ENCODE measurements at places on chromosomes 5 and 9. TPM values are rescaled to one million over a fixed set of nuclear protein-coding genes. Genes with fewer than 3 reads are reported as not detected.

The HTR1A gene
- not detected for total RNA-seq

The NMUR2 gene
- not detected for total RNA-seq

The CCDC192 gene
- not detected for total RNA-seq

The ARSB gene
- 16.0 TPM for total RNA-seq

The OR1Q1 gene
- total RNA-seq: not detected

The FAM78A gene
- under 0.01 TPM for total RNA-seq

The SLIT3 gene
- 0.18 TPM for total RNA-seq

DNA sequence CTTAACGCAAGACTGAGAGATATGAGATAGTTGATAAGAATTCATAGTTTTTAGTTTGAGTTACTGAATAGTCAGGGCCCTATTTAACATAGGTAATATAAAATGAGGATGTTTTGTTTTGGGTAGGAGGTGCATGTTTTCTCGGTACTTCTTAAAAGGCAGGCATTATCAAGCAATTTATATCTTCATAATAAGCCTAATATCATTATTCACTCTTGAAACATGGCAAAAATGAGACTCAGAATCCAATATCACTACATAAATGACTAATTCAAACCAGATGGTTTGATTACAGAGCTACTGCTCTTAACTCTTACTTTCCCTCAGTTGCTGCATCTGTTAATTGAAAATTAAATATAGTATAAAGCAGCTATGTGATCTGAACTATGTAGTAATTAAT, 2038.7 kb downstream of the EFNA5 start:
- peak; percentile 5 for DNase-seq

DNA sequence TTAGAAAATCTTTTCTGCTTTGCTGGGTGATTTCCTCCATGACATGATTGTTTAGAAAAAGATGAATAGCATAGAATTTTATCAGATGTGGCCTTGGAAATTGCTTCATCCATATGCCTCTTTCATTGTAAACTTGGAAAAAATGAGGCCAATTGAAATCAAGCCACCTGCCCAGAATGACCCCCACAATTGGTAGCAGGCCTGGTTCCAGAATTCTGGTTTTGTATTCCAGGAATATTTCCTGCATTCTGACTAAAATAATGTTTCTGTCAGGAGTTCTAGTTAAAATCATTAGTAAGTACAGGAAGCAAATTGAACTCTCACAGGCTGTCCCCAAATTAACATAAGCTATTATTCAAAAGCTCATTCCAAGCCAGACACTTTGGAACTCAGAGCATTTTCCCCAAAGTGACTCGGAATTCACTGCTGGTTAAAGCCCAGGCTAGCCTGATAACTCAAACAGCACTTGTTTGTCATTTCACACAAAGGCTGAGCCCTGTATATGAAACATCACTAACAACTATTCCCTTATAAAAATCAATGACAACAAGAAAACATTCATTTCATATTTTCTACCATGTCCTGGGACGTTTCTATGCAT, 75.1 kb upstream of the ADCY2 start:
- no peak for DNase-seq

GRCh38 chr5:87053146-87053545, 214.5 kb upstream of the RASA1 start:
- no peak for DNase-seq

DNA sequence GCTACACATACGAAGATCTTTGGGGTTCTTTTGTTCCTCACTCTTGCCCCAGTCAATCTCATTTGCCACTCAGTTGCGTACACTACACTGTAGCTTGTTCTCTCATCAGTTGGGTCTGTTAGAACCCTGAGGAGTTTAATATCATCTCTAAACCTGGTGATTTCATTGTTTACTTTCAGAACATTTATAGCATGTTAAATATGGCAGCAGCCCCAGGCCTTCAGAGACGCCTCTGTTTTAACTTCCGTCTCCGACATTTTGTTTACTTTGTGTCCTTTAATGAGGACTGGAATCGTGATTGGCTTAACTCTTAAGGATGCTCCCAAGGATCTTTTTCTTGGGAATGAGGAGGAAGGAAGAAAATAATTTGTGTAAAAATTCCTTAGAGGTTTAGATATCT, 510.1 kb downstream of the NR2F1-AS1 start:
- DNase-seq: no peak

DNA sequence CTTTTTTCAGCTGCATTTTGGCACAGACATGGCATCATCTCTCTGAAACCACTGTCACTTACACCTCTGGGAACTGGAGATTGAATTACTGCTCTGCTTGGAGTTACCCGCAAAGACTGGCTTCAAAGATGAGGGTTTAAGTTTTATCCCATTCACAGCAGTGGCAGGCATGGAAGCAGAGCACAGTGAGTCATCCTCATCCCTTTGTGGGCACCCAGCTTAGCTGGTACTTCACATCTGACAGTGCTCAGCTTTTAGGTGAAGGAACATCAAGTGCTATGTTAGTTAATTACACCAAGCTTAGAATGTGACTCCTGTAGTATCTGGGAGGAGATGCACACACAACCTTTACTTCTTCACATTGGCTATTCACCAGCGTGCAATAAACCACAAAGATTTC, 24.8 kb upstream of the ALDH1A1 start:
- no peak for DNase-seq

DNA sequence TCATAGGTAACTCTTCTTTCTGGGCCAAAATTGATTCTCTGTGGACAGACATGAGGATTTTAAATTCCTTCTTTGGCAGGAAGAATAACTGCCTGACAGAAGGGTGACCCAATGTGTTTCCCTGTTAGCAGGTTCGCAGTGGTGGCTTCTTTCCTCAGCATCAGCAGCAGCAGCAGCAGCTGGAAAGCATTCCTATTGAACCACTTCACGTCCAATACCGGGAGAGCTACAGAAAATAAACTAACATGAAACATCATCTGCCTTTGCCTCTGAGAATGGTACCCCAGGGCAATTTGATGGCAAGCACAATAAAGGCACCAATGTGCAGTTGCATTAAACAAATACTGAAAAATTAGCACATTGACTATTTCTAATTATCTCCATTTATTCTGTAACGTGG, 214.5 kb downstream of the TMEM167A start:
- no peak for DNase-seq

GRCh38 chr5:141513627-141514329, 24.9 kb downstream of the PCDHGC5 start:
- DNase-seq: peak; percentile 87

DNA sequence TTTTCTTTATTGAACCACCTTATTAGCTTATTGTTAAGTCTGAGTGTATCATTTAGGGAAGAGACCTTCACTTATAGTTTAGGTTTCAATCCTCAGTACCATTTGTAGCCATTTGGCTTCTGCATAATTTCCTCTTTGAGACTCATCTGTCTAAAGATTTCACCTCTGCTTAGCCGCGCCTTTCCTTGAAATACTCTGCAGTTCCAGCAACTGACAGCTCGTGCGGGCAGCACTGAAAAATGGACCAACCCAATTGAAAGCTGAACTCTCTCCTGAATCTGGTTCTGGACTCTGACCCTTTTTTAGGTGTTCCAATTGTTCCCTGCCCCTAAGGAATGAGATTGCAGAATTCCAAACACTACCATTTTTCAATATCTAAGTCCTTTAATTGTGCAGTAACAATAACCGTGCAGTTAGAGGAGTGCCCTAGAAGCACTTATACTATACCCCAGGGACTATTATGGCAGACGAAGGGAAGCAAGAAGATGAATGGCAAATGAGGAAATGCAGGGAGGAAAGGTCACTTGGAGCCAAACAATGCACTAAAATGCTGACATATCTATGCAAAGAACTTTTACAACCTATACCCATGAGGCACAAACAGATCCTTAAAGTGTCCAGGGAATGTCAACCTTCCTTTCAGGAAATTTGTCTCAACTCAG, 50.1 kb upstream of the PDE4D start:
- no peak for DNase-seq

GRCh38 chr9:129812385-129812784, 9.4 kb downstream of the TOR1B start:
- DNase-seq: no peak

- DNase-seq: no peak
Observed at GRCh38 chr9:130950039-130950311, 10.9 kb upstream of the FIBCD1 start.

DNA sequence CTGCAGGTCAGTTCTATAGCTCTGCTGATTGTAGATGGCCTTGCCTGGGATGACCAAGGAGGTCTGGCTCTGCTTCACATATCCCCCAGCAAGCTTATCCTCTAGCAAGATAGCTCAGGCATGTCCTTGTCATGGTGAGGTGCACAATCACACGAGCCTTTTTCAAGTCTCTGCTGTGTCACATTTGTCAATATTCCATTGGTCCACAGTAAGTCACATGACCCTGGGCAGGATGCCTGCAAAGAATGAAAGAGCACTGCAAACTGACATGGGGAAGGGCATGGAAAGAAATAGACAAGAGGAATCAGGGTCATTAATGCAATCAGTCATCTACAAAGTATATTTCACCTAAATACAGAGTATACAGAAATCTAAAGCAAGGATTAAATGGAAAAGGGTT, 142.0 kb downstream of the RORB start:
- DNase-seq: no peak

DNA sequence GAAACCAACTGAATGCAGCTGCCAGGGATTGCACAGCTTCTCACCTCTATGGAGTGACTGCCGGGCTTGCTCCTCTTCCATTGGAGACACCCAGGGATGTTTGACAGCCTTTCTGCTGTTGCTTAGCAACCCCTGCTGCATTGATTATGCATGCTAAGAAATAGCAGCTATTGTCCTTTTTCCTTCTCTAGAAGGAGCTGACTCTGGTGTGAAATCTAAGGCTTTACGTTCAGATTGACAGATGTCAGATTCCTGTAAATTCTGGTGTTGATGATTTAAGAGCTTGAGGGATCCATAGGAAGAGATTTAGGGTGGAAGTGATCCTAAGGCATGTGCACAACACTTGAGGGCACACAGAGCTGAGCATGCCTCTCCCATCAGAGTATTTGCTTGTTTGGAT, 267.7 kb downstream of the NTRK2 start:
- DNase-seq: no peak

DNA sequence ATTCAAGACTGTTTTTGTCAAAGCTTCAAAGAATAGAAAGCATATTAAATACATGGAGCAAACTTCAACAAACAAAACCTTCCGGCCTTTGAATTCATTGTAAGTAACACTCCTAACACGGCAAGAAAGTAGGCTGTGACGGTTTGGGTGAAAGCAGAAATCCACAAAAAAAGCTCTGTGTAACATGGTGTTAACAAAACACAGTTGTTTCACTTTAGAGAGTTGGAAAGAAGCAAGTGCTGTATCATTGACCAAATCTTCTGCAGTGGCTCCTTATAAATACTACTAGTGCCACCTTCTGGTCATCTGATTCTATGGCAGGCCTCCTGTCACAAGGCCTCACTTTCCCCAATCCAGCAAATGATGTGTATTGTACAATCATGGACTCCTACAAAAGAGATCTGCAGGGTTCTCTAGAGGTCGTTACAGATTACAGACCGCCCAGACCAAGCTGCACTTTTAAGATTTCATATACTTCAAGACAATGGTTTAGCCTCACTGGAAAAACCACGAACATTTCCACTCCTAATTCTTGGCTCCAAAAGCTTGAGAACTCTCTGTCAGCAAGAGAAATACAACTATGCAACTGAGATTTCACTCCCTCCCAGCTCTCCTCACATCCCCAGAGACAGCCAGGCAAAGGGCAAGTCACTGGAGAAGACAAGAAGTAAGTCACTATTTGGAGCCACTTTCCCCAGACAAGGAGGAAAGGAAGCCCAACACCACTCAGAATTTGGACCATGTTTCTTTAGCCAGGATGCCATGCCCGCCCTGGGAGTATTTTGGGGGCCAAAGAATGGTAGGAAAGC, 196.2 kb downstream of the DTWD2 start:
- peak; percentile 75 for DNase-seq

DNA sequence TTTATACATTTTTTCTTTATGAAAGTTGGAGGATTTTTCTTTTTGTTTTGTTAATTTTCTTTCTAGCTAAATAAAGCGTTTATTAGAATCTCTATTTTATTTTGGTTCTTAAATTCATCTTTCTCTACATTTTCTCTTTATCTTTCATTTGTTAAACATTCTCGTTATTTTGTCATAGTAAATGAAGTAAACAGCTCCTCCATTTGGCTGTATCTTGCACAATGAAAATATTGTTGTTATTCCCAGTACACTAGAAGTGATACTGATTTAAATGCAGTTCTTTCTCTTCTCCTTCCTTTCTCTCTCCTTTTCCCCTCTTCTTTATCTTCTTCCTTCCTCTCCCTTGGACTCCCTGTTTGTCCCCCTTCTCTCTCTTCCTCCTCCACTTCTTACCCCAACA, 88.8 kb downstream of the FER start:
- no peak for DNase-seq

DNA sequence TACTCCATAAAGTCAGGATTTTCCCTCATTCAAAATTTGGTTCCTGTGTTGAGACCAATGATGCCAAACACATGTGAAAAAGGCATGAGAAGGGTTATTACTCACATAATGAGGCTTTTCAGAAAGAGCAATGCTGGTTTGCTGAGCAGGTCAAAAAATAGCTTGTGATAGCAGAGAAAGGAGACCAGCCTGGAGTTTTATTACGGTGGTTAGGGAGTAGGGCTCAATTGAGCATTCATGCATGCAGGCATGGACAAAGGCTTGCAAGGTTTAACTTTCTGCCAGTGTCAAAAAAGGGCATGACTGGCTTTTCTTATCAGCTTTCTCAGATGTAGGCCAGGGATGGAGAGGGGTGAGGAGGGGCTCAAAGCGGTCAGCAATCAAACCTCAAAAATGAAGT, 628.3 kb downstream of the DNAH5 start:
- no peak for DNase-seq

GRCh38 chr5:31317665-31318064, 124.2 kb downstream of the CDH6 start:
- DNase-seq: no peak

DNA sequence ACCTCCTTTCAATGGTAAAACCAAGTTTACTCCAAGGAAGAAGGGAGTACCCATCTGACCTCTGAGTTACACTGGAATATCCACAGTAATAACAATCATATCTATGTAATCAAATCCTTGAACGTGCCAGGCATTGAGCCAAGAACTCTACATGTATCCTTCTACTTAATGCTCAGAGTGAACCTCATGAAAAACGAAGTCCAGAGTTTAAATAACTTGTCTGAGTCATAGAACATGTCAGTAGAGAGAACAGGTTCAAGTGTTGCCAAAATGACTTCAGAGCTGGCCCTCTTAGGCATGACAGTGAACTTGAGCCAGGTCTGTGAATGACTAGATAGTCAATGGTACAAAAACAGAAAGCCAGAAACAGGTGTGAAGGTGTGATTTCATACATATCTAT, 164.1 kb upstream of the ZNF618 start:
- DNase-seq: peak; percentile 65
